CD4-positive, CD25-positive, alpha-beta regulatory T cell (primary cell): ENCODE measurements at places on chromosomes 6 and 20.

- DNase-seq: no peak
These were observed 23.6 kb downstream of the POFUT1 start for GRCh38 chr20:32231245-32231644.

GRCh38 chr6:14100138-14100537, 17.4 kb upstream of the CD83 start:
- DNase-seq: no peak

GRCh38 chr20:59993736-59994430, 35.7 kb downstream of the CDH26 start:
- DNase-seq: no peak

GRCh38 chr6:146884728-146885127, 286.0 kb downstream of the ADGB start:
- no peak for DNase-seq
